ENCODE measurements at places on chromosomes 2 and 18.

- DNase-seq = no peak
Measured at GRCh38 chr2:21396252-21396651, 272.5 kb downstream of the TDRD15 start.

GRCh38 chr2:183088061-183088460 lies 9.5 kb downstream of the DUSP19 start:
- DNase-seq = no peak

GRCh38 chr2:62362561-62362960 lies 143.4 kb downstream of the TMEM17 start:
- no peak for DNase-seq

DNA sequence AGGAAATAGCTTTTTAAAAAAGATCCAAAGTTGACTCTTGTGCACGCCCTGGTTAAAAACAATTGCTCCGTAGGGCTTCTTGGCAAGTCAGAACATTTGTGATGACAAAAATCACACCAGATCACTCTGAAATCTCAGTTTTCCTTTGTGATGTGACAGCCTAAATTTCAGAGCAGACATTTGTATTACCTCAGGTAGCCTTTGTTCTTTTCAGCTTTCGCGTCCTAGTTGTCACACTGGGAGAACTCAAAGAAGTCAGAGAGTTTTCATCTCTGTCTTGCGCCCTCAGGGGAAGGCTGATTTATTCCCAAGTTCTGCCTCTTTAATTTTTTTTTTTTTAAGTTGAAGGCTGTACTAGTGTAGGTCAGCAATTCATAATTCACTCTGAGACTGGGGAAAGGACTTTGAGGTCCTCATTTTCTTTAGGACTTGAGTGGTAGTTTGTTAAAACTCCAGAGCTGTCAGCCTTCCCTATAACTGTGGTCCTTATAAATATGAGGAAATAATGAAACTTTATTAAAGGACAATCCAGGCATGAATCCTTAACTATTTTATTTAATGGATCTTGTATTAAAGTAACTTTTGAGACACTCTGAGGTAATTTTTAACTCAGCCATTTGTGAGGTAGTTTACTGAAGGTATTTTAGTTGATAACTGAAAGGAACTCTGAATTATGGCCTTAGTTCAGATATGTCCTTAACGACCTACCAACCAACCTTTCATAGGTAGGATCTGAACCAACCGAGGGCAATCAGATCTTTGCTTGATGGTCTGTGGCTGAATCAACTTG lies 525.1 kb upstream of the FAM98A start:
- no peak for DNase-seq

GRCh38 chr2:10465910-10466309 lies 17.8 kb upstream of the ODC1 start:
- DNase-seq = no peak

DNA sequence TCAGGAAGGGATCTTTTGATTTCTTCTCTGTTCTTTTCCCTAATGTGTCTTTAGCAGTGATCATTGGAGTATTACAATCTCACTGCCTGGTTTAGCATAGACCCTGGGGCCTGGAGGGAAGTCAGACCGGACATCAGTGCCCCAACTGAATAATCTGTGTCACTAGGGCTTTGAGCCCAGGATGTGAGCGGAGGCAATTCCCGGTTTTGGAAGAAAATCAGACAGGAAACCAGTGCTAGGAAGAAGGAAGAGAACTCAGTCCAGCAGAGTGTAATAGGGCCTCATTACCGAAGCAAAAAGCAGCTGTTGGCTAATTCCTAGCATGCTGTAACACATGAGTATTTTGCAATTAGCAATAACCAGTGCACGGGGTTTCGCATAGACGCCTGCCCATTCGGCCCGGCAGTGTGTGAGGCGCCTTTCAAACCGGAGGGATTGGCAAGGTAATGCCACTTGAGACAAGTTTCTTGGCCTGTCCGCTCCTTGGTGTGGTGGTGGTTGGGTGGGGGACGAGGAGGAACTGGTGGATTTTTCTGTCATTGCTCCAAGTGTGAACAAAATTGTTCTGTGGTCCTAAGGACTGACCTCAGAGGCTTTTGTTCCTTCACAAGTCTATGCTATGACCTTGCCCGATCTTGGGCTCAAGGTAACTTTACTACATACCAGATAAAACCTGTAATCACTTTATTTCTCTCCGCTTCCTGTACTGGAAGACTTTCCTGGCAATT lies 2.8 kb downstream of the FOSL2 start:
- DNase-seq = no peak

DNA sequence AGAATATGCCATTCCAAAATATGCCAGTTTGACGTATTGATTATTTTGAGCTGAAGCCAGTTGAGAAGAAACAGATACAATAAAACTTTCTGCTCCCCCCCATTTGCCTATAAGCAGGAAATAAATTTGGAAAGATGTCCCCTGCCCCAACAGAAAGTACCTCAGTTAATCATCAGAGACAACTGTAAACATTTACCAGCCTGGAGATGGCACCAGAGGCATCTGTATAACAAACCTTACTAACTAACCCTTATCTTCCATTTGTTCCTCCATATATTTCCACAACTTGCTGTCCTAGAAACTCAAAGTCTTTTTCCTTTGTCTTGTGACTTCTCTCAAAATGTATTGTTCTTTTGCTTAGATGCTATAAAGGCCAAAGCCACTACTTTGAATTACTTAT lies 93.8 kb downstream of the AKAIN1 start:
- no peak for DNase-seq

Measured in stimulated activated CD4-positive, alpha-beta T cell treated with anti-CD3 and anti-CD28 coated beads, Interleukin-15, amount 100 ng/mL, for 1 hour (primary cell).